ENCODE measurements at places on chromosomes 6 and 20. TPM values are rescaled to one million over a fixed set of nuclear protein-coding genes. Genes with fewer than 3 reads are reported as not detected.

- no peaks in the 10 kb centered on the region for H3K4me1 ChIP-seq
- DNase-seq = no peak
- no peak overlapping the region for H3K4me3 ChIP-seq
- H3K27ac ChIP-seq = no peak overlapping the region
Measured at GRCh38 chr6:155964544-155964943, 508.9 kb upstream of the NOX3 start.

DNA sequence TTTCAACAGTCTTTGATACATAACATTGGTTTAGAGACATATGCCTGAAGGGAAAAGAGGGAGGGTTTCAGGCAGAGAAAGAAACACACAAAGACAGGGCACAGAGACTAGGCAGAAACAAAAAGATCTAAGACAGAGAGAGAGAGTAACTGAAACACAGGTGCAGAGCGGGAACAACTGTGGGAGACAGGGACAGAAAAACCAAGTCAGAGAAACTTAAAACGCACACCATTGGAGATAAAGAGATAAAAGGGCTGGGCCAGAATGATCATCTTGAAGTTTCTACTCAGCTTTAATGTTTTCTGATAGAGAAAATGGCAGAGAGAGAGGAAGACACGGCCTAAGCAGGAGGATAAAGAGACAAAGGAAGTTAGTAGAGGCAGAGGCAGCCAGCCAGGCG lies 11.8 kb downstream of the UNC5CL start:
- DNase-seq = no peak
- H3K36me3 ChIP-seq = no peaks in the 10 kb centered on the region
- H3K4me1 ChIP-seq = peaks cover 6% of the 10 kb centered on the region

DNA sequence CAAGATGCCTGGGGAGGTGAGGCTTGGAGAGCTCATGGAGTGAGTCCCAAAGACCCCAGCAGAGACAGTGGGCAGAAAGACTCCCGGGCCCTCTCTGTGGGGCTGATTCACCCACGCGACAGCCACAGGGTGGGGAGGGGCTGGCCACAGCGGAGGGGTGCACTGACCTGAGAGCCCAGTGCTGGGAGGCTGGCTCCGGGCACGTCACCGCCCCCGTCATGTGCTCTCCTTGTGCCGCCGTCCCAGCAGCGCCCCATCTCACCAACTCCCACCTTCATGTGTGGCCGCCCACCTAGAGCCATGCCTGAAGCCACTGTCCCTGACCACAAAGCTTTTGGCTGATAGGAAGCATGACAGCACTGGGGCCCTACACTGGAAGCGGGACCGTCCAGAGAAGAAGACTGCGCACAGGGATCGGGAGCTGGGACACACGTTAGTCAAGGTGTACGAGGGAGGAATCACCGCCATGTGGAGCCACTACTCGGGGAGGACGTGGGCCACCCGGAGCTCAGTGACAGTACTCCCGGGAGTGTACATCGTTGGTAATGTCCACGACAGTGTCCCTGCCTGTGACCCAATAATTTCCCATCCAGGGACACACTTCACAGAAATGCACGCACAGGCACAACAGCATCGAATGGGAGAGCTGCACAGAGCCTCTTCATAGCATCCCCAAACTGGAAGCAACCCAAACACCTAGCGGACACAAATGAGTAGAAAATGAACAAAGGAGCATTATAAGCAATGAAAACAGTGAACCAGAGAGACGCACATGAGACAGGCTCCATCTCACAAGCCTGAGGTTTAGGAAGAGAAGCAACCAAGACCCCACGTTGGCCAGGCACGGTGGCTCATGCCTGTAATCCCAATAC lies 28.4 kb upstream of the FOXC1 start:
- no peak overlapping the region for H3K4me3 ChIP-seq
- H3K27ac ChIP-seq = no peak overlapping the region
- H3K4me1 ChIP-seq = no peaks in the 10 kb centered on the region
- H3K36me3 ChIP-seq = no peaks in the 10 kb centered on the region
- no peak for DNase-seq
- H3K27me3 ChIP-seq = no peaks in the 10 kb centered on the region

DNA sequence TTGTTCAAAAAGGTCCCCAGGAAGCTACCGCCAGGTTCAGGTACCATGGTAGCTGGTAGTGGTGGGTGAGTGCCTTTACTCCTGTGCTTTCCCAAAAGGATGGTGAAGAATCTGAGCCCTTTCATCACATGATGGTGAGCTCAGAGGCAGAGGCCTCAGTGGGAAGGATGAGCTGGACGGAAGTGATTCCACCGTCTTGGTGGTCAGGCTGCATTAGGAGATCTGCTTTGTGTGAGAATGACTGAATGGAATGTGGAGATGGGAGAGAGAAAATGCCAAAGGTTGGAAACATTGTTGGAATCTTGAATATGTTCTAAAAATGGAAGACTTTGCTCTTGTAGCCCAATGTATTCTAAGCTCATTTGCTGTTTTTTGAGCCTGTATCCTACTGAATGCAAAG lies 108.1 kb upstream of the SCP2D1 start:
- no peaks in the 10 kb centered on the region for H3K4me1 ChIP-seq
- no peaks in the 10 kb centered on the region for H3K27me3 ChIP-seq
- DNase-seq = no peak
- no peaks in the 10 kb centered on the region for H3K36me3 ChIP-seq
- H3K4me3 ChIP-seq = no peak overlapping the region

GRCh38 chr6:35195120-35195780 lies 18.5 kb upstream of the SCUBE3 start:
- H3K4me3 ChIP-seq = no peak overlapping the region
- no peak overlapping the region for H3K27ac ChIP-seq
- H3K36me3 ChIP-seq = no peaks in the 10 kb centered on the region

GRCh38 chr6:28277746-28278145 lies 3.6 kb upstream of the PGBD1 start:
- DNase-seq = no peak
- no peak overlapping the region for H3K4me3 ChIP-seq
- 0 out of 2 replicates have a peak, but pooled peaks cover 4% of the 10 kb centered on the region for H3K4me1 ChIP-seq
- H3K27me3 ChIP-seq = no peaks in the 10 kb centered on the region
- no peaks in the 10 kb centered on the region for H3K36me3 ChIP-seq
- no peak overlapping the region for H3K27ac ChIP-seq

DNA sequence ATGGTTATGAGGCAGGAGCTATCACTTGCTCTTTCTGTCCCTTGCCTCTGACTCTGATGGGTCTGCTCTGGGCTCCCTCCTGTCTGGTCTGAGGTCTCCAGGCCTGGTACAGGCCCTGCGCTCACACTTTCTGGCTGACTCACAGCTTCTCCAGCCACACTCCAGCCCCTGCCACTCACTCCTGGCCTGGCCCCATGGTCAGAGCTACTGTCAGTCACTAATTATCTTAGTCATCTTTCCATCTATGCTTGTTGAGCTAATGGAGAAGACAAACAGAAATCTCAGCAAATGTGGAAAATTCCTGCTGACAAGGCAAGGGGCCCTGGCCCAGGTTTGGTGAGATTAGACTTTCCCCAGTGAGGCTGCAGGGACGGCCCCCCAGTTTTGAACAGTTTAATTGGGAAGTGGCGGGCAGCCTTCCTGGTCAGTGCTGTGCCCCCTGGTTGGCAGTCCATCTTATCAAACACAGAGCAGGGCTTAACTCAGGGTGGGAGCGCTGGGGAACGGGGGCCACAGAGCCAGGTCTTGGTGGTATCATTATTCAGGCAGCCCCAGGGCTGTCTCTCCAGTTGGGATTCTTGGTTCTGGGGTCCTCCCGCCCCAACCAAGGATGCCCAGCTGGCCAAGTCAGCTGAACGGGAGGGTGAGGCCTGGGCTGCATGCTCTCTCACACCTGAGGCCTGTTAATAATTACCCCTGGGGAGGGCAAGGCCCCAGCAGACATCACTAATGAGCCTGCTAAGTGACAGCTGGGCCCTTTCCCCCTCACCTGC lies 63.4 kb downstream of the VEGFA start:
- H3K27ac ChIP-seq = peak overlapping the region; percentile 43
- peaks cover 86% of the 10 kb centered on the region for H3K4me1 ChIP-seq
- H3K36me3 ChIP-seq = no peaks in the 10 kb centered on the region
- DNase-seq = peak; percentile 82

DNA sequence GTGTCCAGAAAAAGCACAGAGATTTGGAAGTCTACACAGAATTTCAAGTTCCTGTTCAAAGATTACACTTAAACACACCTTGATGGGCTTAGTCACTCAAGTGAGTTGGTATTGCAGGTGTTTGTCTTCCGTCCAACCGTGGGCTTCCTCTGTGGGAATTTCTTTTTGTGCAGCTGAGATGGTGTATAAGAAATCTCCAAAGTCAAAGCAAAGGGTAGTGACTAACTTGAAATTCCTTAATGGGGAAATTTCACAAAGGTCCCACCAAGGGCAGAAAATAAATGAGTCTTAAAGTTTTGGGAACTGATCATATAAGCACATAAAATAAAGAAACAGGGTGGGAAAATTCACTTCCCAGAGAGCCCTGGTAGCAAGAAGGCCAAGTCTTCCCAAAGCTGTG lies 102.0 kb upstream of the TNFAIP3 start:
- no peak overlapping the region for H3K4me3 ChIP-seq
- H3K27me3 ChIP-seq = no peaks in the 10 kb centered on the region
- H3K4me1 ChIP-seq = peaks cover 27% of the 10 kb centered on the region

GRCh38 chr6:102390541-102390940 lies 997.0 kb downstream of the GRIK2 start:
- no peaks in the 10 kb centered on the region for H3K27me3 ChIP-seq
- H3K27ac ChIP-seq = no peak overlapping the region
- no peaks in the 10 kb centered on the region for H3K4me1 ChIP-seq
- no peaks in the 10 kb centered on the region for H3K36me3 ChIP-seq

GRCh38 chr20:40806929-40807820 lies 118.1 kb upstream of the MAFB start:
- H3K27ac ChIP-seq = no peak overlapping the region
- no peaks in the 10 kb centered on the region for H3K36me3 ChIP-seq
- H3K27me3 ChIP-seq = peaks cover 12% of the 10 kb centered on the region
- no peak for DNase-seq

GRCh38 chr6:77633471-77633870 lies 19.4 kb upstream of the MEI4 start:
- no peaks in the 10 kb centered on the region for H3K36me3 ChIP-seq
- no peaks in the 10 kb centered on the region for H3K4me1 ChIP-seq
- H3K4me3 ChIP-seq = no peak overlapping the region
- DNase-seq = no peak
- no peaks in the 10 kb centered on the region for H3K27me3 ChIP-seq
- H3K27ac ChIP-seq = no peak overlapping the region

GRCh38 chr6:85864453-85865401 lies 222.0 kb upstream of the SYNCRIP start:
- no peak overlapping the region for H3K4me3 ChIP-seq
- no peak for DNase-seq
- H3K27me3 ChIP-seq = no peaks in the 10 kb centered on the region
- H3K4me1 ChIP-seq = no peaks in the 10 kb centered on the region
- no peak overlapping the region for H3K27ac ChIP-seq

DNA sequence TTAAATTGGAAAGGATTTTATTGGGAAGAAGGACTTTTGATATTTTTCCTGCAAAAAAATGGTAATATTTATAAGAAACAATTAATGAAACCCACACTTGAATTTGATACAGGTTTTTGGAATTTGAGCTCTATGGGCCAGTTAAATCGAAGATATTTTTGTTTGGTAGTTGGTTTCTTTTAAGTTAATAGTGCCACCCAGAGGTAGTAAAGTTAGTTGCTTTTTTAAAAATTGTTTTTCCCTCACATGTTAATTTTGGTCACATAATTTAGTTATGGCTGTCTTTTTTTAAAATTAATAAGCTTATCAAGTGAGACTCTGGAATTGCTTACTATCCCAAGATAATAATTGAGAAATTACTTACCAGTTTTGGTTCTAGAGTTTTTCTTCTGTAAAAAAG lies 7.1 kb downstream of the PRIM2 start:
- no peak overlapping the region for H3K27ac ChIP-seq
- DNase-seq = no peak
- no peaks in the 10 kb centered on the region for H3K27me3 ChIP-seq
- no peaks in the 10 kb centered on the region for H3K4me1 ChIP-seq
- no peak overlapping the region for H3K4me3 ChIP-seq

DNA sequence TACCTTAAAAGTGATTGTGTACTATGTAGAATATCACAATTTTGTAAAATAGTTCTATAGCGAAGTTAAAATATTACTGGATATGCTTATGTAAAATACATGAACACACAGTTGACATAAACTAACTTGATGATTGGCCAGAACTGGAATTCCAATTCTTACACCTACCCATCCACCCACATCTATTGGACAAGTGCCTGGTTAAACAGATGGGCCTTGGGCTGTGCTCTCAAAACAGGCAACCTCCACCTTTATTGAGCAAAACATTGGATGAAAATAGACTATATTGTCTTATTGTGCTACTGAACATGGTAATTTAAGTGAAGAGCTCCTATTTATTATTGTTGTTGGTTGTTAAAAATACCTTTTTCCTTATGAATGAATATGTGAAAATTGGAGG lies 154.0 kb upstream of the FLRT3 start:
- H3K4me3 ChIP-seq = no peak overlapping the region
- no peaks in the 10 kb centered on the region for H3K36me3 ChIP-seq
- DNase-seq = no peak
- H3K27ac ChIP-seq = no peak overlapping the region
- H3K27me3 ChIP-seq = no peaks in the 10 kb centered on the region

- no peaks in the 10 kb centered on the region for H3K36me3 ChIP-seq
- DNase-seq = no peak
- peaks cover 64% of the 10 kb centered on the region for H3K4me1 ChIP-seq
- H3K27ac ChIP-seq = no peak overlapping the region
Measured at GRCh38 chr20:50915424-50915823, 15.8 kb downstream of the ADNP start.

- no peak overlapping the region for H3K27ac ChIP-seq
- no peaks in the 10 kb centered on the region for H3K27me3 ChIP-seq
- no peaks in the 10 kb centered on the region for H3K4me1 ChIP-seq
- no peak overlapping the region for H3K4me3 ChIP-seq
Measured at GRCh38 chr6:63941747-63942470, 306.3 kb downstream of the PHF3 start.

GRCh38 chr20:21509597-21510371 lies 4.1 kb downstream of the NKX2-2 start:
- DNase-seq = no peak
- no peak overlapping the region for H3K4me3 ChIP-seq
- no peak overlapping the region for H3K27ac ChIP-seq
- no peaks in the 10 kb centered on the region for H3K27me3 ChIP-seq
- H3K36me3 ChIP-seq = no peaks in the 10 kb centered on the region

GRCh38 chr20:38649275-38649891 lies 47.8 kb downstream of the ARHGAP40 start:
- H3K27me3 ChIP-seq = peaks cover 2% of the 10 kb centered on the region
- no peaks in the 10 kb centered on the region for H3K36me3 ChIP-seq
- no peak overlapping the region for H3K4me3 ChIP-seq
- H3K4me1 ChIP-seq = 0 out of 2 replicates have a peak, but pooled peaks cover 8% of the 10 kb centered on the region
- no peak overlapping the region for H3K27ac ChIP-seq
- no peak for DNase-seq

- H3K4me3 ChIP-seq = no peak overlapping the region
- H3K27ac ChIP-seq = no peak overlapping the region
- H3K36me3 ChIP-seq = no peaks in the 10 kb centered on the region
- H3K27me3 ChIP-seq = no peaks in the 10 kb centered on the region
- H3K4me1 ChIP-seq = peaks cover 9% of the 10 kb centered on the region
Measured at GRCh38 chr6:127484212-127484863, 25.1 kb upstream of the KIAA0408 start.

VSTM2L gene
- 0.16 TPM for total RNA-seq

SAMD10 gene
- 13.4 TPM for total RNA-seq

ENPP1 gene
- 4.6 TPM for total RNA-seq

UBR2 gene
- 21.7 TPM for total RNA-seq

TCP11 gene
- total RNA-seq = not detected

BTBD3 gene
- total RNA-seq = 44.1 TPM

GSTA2 gene
- total RNA-seq = 65.4 TPM

BRD2 gene
- 200 TPM for total RNA-seq

NR2E1 gene
- total RNA-seq = 1.4 TPM

MOG gene
- total RNA-seq = not detected

ABHD12 gene
- total RNA-seq = 84.9 TPM

BTNL2 gene
- total RNA-seq = not detected

PAK5 gene
- total RNA-seq = not detected

CALHM6 gene
- total RNA-seq = not detected

Data from Caco-2 (cell line).